NCI-H1092 (cell line): ENCODE measurements at places on chromosomes 13 and 19.
A peak's percentile ranks its signal among the peaks of the same experiment; 100 is the strongest.

DNA sequence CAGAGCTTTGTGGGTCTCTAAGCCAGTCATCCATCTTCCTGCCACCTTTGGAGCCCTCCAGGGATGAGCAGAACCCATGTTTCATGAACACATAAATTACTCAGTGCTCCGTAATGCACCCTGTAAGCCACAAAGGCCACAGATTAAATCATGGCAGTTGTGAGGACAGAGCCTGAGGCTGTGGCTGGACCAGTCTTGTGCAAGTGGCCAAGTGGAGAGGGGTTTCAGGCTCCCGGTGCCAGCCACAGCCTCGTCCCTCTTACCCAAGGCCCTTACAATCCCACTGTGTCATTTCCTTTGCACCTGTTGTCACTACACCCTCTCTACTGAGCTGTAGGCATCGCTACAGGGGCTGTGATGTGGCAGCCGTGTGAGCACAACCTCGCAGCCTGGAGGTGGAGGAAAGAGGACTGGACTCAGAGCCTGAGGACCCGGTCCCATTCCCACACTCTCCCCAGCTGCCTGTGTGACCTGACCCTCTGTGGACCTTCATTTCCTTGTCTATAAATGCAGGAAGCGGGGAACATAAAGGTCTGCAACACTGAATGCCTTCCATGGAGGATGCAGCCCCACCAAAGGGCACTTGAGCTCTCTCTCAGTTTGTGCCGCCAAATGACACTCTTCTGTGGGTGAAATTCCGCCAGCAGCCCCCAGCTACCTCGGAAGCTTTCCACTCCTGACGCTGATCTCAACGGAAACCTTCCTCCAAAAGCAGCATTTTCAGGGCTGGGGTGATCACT lies 792.0 kb downstream of the UQCRFS1 start:
- no peak for DNase-seq

- DNase-seq = no peak
These were observed 265.3 kb downstream of the MZT1 start for GRCh38 chr13:72462166-72462565.

GRCh38 chr13:111856571-111856970 lies 210.4 kb upstream of the SOX1 start:
- no peak for DNase-seq

- no peak for DNase-seq
These were observed 5.0 kb downstream of the PBX4 start for GRCh38 chr19:19613506-19613905.

GRCh38 chr19:36032251-36033104 lies at the start of gene CLIP3:
Gene CLIP3 (minus strand): TSS chr19:36032873. CDS start chr19:36032357, 516 bp downstream.
- DNase-seq = peak; percentile 57

GRCh38 chr19:10587022-10587838 lies at the start of gene AP1M2:
Gene AP1M2 (minus strand): TSS chr19:10587312. CDS start chr19:10587231, 81 bp downstream.
- DNase-seq = no peak

GRCh38 chr13:100275746-100276145 lies 186.9 kb downstream of the PCCA start:
- no peak for DNase-seq

DNA sequence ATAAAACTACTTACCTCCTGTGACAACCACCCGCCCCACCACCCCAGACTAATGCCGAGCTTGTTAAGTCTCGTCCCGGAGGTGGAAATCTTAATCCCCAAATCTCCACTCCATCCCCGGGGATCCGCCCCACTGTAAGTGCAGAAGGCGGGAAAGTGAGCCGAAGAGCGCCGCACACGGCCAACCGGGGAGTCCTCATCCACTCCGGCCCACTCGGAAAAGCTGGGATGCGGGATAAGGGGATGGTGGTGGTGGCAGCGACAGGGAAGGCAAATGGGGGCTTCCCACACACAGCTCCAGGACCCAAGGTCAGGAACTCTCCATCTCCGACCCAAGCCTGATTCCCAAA lies 621 bp downstream of the FBL start:
- no peak for DNase-seq

DNA sequence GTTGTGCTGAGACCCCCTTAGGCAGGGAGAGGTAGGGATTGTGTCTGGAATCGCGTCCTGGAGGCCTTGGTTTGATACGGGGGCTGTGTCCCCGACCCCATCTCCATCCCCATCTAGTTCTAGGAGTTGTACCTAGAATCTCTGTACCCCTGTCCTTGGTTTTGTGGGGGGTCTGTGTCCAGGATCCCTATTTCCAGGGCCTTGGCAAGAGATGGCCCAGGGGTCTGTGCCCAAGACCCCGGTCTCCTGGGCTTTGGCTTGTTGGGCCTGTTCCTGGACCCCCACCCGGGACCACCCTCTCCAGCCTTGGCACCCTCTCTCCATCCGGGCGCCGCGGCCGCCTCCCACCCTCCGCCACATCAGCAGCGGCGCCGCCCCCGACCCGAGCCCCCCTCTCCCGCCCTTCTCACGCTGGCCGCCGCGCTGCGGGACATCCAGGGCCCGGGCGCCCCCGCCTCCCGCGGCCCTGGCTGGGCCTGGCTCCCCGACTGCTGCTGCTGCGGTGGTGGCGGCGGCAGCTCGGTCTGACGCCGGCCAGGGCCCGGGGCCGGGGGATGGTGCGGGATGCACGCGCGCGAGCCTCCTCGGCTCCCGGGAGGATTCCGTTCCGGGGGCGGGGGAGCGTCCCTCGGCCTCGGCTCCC lies at the start of gene NUMBL:
NUMBL (minus strand) TSS at position 602 of the 643 bp plus-strand sequence; CDS start at position 434, 168 bp downstream.
- DNase-seq = no peak

GRCh38 chr13:98915563-98915962 lies 62.3 kb downstream of the DOCK9 start:
- no peak for DNase-seq

GRCh38 chr13:59112221-59112718 lies 1051.5 kb downstream of the DIAPH3 start:
- DNase-seq = no peak

DNA sequence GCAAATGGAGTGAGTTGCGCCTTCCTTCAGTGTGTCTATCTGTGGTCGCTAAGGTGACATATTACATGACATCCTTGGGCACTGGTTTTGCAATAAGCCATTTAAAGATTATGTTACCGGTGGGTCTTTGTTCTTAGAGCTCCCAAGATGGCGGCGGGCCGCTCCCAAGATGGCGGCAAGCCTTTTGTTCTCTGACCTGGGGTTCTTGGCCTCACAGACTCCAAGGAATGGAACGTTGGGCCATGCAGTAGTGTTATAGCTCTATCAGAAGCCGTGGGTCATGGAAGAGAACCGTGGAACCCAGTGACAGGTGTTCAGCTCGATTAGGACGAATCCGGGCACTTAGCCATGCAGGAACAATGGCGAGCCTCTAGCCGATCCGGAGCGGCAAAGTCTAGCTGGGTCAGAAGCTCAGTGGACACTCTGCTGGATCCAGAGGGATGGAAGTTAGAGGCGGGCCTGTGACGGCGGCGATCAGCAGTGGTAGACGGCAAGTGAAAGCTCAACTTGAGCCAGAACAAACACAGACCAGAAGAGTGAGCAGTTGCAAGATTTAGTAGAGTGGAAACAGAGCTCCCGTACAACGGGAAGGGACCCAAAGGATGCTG lies 188.6 kb downstream of the TEX29 start:
- DNase-seq = peak; percentile 85

- no peak for DNase-seq
These were observed 7.3 kb downstream of the RELB start for GRCh38 chr19:45008552-45008951.

- no peak for DNase-seq
These were observed 9.4 kb downstream of the HRC start for GRCh38 chr19:49145573-49146407.

- DNase-seq = no peak
These were observed 14.6 kb downstream of the ZNF569 start for GRCh38 chr19:37452500-37453245.

DNA sequence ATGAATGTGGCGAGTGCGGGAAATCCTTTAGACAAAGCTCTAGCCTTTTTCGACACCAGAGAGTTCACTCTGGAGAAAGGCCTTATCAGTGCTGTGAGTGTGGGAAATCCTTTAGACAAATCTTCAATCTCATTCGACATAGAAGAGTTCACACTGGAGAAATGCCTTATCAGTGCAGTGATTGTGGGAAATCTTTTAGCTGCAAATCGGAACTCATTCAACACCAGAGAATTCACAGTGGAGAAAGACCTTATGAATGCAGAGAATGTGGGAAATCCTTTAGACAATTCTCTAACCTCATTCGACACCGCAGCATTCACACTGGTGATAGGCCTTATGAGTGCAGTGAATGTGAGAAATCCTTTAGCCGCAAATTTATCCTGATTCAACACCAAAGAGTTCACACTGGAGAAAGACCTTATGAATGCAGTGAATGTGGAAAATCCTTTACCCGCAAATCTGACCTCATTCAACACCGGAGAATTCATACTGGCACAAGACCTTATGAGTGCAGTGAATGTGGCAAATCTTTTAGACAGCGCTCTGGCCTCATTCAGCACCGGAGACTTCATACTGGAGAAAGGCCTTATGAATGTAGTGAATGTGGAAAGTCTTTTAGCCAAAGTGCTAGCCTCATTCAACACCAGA lies 5.7 kb downstream of the ZNF551 start:
- DNase-seq = no peak

GRCh38 chr13:79917628-79918027 lies 423.3 kb downstream of the SPRY2 start:
- no peak for DNase-seq

DNA sequence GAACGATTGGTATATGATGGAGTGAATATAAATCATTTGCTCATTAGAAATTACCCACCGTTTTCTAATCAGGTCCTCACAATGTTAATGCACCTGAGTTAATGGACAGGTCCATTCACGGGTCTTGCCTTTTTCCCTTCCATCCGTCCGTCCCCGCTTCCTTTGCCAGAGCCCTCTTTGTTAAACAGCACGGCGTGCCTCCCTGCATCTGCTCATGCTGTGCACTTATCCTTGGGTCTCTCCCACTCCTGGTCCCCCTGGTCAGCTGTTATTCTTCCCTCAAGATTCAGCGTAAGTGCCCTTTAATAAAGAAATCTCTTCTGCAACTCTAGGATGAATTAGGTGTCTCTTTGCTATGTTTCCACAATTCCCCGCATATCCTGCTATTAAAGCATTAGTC lies 324.5 kb downstream of the DNAJC15 start:
- DNase-seq = no peak

- DNase-seq = no peak
These were observed 605.8 kb downstream of the UQCRFS1 start for GRCh38 chr19:28607066-28607583.

DNA sequence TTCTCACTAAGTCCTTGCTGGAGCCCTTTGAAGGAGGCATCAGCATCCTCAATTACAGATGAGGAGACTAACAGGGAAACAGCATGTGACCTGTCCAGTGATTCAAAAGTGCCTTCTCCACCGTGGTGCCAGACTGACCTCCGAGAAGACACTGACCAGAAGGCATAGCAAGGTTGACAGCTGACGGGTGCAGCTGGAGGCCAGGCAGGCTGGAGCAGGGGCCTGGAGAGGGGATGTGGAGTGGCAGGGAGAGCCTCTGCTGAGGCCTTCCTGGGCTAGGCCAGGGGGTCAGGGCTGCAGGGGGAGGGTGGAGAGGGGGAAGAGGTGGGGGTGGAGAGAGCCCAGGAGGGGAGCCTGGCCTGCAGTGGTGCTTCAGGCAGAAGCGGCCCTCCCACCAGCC lies 66.3 kb downstream of the KCTD15 start:
- DNase-seq = no peak

GRCh38 chr13:72163678-72164077 lies 296.7 kb upstream of the DACH1 start:
- no peak for DNase-seq

DNA sequence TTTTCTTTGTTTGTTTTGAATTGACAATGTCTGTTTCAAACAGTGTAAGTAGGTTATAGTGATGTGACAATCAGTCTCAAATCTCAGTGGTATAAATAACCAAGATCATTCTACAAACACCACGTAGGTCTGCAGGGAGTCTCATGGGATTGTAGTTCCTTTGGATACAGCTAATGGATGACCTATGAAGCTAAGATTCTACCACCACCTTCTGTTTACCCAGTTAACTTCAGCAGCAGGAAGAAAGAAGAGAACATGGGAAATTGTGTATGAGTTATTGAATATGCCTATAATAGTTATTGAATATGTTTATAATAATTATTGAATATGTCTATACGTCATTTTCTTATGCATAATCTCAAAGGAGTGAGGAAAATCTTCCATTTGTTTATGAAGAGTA lies 63.9 kb upstream of the SLITRK5 start:
- no peak for DNase-seq

DNA sequence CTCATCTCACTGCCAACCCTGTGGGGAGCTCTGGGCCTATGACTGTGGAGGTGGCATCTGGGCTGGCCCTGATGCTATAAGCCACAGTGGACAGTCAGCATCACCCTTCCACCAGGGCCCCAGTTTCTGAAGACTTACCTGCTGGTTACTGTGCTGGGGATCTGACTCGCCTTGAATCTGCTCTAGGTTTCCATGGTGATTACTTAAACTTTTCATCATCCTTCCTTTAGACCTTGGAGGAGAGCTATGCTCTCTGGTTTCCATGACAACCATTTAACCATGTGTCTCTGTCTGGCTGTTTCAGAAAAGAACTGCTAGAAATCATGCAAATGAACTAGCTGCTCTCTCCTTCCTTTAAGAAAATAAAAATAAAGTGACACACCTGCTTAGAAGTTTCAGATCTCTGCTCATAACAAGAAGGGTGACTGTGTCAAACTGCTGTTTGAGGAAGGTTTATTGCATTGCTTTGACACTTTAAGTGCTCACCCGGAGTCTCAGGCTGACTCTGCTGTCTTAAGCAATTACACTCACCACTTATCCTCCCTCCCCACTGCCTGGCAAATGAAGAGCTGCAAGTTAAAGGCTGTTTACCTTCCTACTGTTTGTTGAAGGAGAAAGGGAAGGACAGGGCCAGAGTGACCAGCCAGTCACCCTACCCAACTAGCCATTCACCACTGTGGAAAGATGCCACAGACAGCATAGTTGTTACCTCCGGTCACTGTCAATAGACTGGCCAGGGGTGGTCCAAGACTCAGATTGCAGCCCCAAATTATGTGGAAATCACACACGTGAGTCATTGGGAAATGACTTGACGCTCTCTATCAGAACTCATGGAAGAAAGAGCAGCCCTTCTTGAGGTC lies 87.6 kb downstream of the HSPH1 start:
- no peak for DNase-seq

- DNase-seq = no peak
These were observed 37.9 kb upstream of the ATP11A start for GRCh38 chr13:112651750-112652511.

GRCh38 chr13:113838711-113839201 lies 25.1 kb downstream of the GAS6 start:
- no peak for DNase-seq
